ENCODE measurements at places on chromosomes 6 and 20. TPM values are rescaled to one million over a fixed set of nuclear protein-coding genes. Genes with fewer than 3 reads are reported as not detected.

Gene FAXC
- 2.9 TPM for polyA plus RNA-seq

Gene PTGIS
- polyA plus RNA-seq = 1.6 TPM

- H3K27me3 ChIP-seq = no peaks in the 10 kb centered on the region
- no peaks in the 10 kb centered on the region for H3K36me3 ChIP-seq
These were observed 552.3 kb downstream of the KIF16B start for GRCh38 chr20:16020971-16021370.

DNA sequence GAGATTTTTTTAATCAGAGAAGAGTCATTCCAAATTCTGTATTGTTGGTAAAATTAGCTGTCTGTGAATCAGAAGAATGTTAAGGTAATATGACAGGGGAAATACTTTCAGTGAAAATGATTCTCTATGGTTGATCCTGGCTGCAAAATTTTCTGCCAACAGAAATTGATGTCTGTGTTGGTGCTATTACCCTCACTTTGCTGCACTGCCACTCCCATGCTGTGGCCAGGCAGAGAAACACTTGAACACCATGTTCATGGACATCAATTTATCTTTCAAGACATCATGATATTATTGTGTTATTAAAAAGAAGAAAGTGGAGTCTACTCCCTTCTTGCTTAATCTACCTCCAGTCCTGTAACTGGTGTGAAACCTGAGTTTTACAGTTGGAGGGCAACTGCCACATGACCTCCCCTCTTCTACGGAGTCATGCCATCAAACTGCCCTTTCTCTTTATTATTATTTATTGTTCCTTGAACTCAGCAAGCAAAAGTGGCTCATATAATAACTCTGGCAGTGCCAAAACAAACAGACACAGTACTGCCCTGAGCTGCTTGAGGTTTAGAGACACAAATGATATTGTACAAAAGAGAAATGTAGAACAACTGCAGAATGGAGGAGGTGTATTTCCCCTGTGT is 288.0 kb upstream of the JAG1 start:
- no peak overlapping the region for H3K4me3 ChIP-seq
- no peak overlapping the region for H3K27ac ChIP-seq
- DNase-seq = no peak
- H3K27me3 ChIP-seq = no peaks in the 10 kb centered on the region

GRCh38 chr6:161273274-161273751 is 548 bp downstream of the AGPAT4 start:
- no peaks in the 10 kb centered on the region for H3K36me3 ChIP-seq
- peak overlapping the region; percentile 39 for H3K27ac ChIP-seq
- peaks cover 4% of the 10 kb centered on the region for H3K4me1 ChIP-seq
- DNase-seq = no peak
- H3K27me3 ChIP-seq = no peaks in the 10 kb centered on the region
- H3K4me3 ChIP-seq = peak overlapping the region; percentile 41
